ENCODE measurements at places on chromosomes 7 and 10.

GRCh38 chr7:21568762-21569161, 25.9 kb downstream of the DNAH11 start:
- DNase-seq = no peak

DNA sequence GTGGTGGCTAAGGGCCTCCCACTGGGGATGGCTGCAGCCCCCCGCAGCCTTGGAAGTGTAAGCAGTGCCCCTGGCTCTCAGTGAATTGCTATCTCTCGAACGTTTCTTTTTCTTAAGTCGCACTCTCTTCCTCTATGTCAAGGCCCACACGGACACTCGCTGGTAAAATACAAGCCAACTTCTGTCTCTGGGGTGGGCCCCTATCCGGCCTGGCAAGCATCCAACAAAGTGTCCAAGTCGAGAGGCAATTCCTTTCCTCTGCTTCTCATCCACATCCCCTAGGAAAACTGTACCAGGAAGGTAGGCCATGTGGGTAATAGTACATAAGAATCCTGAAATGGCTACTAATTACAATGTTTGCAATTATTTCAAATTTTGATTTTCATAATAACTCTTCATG, 194.9 kb upstream of the MGMT start:
- DNase-seq = no peak

DNA sequence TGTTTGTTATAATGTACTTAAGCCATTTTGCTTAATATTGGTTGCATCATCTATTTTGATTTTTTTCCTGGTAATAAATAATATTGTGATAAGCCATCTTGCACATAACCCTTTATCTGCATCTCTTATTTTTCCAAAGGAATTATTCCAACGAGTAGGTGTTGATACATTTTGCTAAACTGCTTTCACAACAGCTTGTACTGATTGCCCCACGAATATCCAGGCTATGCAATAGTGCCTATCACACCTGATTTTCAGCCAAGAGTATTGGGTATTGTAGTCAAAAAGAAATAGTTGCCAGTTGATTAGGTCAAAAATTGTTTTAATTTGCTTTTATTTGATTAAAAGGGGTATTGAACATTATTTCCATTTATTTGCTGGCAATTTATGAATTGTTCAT, 20.7 kb downstream of the CREB5 start:
- no peak for DNase-seq

GRCh38 chr7:3210531-3210930, 90.5 kb upstream of the SDK1 start:
- no peak for DNase-seq

DNA sequence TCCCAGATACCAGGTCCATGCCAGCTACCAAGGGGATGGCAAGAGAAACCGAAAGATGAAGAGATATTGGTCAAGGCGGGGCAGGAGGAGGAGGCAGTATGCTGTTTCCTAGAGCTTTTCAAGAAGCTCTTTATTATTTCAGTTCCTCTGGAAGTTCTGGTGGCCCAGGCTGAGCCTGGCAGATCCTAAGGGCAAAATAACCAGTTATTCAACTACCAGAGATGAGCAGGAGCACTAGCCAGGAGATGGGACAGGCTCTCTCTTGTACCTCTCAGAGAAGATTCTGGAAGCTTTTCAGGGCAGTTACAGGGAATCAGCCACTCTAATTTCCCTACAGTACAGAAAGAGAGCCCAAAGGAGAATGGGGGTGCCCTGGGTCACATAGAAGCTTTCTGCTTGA, 5.3 kb downstream of the DNAJB12 start:
- DNase-seq = no peak

All from cortex of kidney (tissue), 1 donor.